Right forelimb (tissue), 1 donor: ENCODE measurements at places on chromosomes 4 and X.

DNA sequence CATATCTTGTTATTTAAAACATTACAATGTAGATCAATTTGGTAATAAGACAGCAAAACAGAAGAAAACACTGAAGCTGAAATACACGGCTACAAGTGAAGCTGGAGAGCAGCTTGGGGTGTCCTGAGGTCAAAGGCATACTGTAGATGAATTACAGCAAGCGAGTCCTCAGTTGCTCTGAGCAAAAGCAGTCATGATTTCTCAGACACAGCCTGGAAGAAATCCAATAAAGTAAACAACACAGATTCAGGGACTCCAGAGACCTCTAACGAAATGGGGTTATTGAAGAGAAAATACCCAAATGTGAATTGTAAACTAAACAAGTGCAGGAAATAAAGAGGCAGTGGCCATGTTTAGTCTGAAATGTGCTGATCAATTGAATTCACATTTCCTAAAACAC, 324.4 kb downstream of the CAMK2D start:
- DNase-seq = no peak

DNA sequence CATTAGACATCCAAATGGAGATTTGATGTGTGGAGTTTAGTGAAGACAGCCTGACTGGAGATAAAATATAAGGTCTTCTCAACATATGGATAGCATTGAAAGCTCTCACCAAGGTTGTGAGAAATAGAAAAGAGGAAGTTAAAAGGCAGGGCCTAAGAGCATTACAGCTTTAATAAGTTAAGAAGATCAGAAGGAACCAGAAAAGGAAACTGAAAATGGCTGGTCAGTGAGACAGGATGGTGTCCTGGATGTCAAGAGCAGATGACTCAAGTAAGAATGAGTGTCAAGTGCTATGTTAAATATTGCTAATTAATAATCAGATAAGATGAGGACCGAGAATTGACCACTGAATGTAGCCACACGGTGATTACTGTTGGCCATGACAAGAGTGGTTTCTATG, 642.9 kb downstream of the STPG2 start:
- DNase-seq = no peak

- no peak for DNase-seq
Observed at GRCh38 chr4:184115399-184115798, 102.3 kb downstream of the ENPP6 start.

DNA sequence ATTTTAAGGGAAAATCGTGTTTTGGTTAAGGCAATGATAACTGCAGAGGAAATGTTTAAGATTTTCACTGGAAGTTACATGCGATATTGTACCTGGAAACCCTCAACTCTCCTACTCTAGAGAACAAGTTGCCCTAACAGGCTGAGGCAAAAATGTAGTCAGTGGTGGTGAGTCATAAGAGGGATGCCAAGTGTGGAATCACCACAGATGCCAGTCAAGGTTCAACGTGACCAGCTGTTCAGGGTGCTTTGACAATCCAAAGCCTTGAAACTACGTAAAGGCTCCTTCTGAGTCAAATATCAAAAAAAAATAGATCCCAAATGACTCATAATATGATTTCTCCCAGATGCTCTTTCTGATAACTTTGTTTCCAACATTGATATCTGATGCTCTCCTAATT, 77.9 kb upstream of the AFF2 start:
- DNase-seq = no peak

GRCh38 chrX:134444681-134445080, 15.3 kb upstream of the HPRT1 start:
- DNase-seq = no peak
